ENCODE measurements at places on chromosomes 13 and 19.

GRCh38 chr13:46575301-46575771 is 22.4 kb downstream of the LRCH1 start:
- peak; percentile 60 for DNase-seq

DNA sequence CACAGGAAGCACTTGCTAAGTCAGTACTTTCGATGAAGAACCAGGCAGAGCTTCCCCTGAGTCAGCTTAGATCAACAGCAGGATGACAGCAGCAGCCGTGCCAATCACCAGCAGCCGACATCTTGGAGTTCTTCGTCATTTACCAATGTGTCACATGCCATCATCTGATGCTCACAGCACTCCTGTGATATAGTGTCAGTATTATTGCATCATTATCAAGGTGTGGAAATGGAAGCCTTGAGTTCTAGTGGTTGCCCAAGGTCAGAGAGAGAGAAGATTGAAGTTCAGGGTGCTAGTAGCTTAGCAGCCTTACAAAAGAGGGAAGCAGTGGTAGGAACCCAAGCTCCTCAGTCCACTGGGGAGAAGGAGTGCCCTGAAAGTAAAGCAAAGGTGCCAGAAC is 331.5 kb downstream of the ZNF536 start:
- no peak for DNase-seq

DNA sequence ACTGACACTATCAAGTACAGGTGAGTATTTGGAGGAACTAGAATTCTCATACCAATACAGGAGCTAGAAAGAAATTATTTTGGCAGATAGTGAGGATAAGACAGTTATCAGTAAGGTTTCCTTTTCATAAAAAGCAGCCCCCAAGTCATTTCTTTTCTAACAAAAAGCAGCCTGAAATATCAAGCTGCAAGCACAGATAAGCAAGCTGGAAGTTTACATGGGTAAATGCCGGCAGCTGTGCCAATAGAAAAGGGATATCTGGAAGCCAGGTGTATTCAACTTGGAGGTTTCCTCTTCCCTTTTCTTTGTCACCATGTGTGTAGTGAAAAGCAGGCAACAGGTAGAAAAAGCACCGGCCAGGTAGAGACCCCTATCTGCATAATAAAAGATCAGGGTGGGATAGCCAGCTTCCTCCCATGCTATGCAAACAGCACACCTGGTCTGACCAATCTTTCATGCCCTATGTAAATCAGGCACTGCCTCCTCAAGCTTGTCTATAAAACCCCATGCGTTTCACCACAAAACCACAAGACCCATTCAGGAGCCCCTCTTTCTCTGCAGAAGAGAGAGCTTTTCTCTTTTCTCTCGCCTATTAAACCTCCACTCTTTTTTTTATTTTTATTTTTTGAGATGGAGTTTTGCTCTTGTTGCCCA is 22.9 kb downstream of the CYP4F2 start:
- no peak for DNase-seq

GRCh38 chr13:95146486-95146885 is 154.8 kb downstream of the ABCC4 start:
- DNase-seq = no peak

DNA sequence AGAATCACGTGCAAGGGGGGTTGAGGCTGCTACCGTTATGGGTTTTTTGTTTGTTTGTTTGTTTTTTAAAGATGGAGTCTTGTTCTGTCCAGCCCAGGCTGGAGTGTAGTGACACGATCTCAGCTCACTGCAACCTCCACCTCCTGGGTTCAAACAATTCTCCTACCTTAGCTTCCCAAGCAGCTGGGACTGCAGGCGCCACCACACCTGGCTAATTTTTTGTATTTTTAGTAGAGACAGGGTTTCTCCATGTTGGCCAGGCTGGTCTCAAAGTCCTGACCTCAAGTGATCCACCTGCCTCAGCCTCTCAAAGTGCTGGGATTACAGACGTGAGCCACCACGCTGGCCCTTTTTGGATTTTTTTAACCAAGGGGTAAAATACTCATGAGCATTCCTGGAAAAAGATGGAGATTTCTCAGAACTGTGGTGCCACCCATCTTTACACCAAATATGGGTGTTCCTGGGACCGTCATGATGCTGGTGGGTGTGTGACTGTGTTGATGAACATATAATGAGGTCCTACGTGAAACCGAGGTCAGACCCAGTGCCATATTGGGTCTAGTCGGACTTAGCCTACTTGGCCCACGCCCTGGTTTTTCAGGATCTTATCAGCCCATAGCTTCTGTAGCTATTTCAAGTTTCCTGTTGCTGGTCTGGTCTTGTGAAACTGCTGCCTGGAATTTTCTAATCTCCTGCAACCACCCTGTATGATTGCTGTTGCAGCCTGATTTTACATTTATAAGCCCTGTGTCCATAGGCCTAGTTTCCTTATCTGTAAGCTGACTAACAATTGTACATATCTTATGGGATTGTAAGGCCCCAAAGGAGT is 6.2 kb downstream of the PPP1R15A start:
- peak; percentile 61 for DNase-seq

GRCh38 chr13:49980266-49980665 is 16.6 kb upstream of the TRIM13 start:
- DNase-seq = no peak

GRCh38 chr13:45705918-45706317 is 3.8 kb downstream of the CBY2 start:
- DNase-seq = no peak

GRCh38 chr13:102440259-102440936 is 38.5 kb upstream of the FGF14 start:
- peak; percentile 5 for DNase-seq

GRCh38 chr13:51346397-51346796 is 6.9 kb downstream of the SERPINE3 start:
- no peak for DNase-seq

DNA sequence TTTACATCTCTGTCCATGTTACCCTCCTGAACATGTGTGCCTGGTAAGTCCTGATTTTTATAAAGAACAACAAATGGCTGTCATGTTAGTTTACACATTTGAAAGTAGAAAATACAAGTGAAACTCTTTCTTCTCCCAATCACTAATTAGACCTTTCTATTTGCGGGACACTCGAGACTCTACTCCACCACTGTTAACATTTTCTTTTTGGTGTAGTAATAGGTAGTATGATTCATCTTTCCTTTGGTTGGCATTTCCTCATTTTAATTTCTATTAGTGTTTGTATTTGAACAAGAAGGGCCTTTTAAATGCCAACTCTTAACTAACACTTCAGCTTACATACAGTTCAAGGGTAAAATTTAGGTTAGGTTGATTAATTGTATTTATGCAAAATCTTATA is 371.1 kb downstream of the PCDH9 start:
- peak; percentile 2 for DNase-seq

- DNase-seq = peak; percentile 16
Observed at GRCh38 chr13:109569958-109570711, 216.2 kb downstream of the IRS2 start.

DNA sequence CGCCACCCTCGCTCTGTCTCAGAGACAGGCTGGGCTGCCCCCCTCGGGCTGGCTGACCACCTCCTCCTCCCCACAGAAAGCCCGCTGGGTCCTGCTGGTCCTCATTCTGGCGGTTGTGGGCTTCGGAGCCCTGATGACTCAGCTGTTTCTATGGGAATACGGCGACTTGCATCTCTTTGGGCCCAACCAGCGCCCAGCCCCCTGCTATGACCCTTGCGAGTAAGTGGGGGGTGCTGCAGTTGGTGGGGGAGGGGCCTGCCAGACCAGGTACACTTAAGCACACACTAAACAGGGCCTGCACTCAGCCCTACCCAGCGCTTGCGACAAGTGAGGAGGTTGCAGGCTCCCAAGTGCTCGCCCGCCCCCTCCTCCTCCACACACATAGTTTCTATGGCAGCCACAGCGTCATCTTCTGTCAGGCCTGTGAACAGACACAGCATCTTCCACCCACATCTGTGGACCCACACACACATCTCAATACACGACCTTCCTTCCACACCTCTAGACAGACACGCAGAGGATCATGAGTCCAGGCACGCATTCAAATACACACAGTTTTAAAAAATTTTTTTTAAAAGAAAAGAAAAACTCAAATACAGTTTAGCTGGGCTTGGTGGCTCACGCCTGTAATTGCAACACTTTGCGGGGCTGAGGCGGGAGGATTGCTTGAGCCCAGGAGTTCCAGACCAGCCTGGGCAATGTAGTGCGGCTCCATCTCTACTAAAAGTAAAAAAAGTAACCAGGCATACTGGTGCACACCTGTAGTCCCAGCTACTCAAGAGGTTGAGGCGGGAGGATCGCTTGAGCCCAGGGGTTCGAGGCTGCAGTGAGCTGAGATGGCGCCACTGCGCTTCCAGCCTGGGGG is 18.4 kb downstream of the PLD3 start:
- peak; percentile 34 for DNase-seq

DNA sequence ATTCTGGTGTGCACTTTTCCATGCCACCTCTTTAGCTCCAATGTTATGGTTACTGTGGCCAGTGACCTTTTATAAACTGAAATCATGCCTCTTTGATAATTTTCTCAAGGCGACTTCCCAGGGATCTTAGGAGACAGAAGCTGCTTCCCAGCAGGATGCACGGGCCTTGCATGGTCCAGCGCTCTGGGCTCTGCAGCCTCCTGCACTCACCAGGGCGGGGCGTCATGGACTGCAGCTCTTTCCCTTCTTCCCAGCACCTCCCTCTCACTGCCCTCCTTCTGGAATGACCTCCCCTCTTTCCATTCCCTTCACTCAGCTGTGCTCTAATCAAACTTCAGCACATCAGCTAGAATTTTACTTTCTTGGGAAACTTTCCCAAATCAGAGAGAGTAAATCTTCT is 318.3 kb downstream of the IRS2 start:
- DNase-seq = no peak

GRCh38 chr19:5893907-5894703 is 9.5 kb downstream of the NDUFA11 start:
- no peak for DNase-seq

Measured in choroid plexus epithelial cell (primary cell).